ENCODE measurements at places on chromosomes 5 and 9.
A peak's percentile ranks its signal among the peaks of the same experiment; 100 is the strongest.

DNA sequence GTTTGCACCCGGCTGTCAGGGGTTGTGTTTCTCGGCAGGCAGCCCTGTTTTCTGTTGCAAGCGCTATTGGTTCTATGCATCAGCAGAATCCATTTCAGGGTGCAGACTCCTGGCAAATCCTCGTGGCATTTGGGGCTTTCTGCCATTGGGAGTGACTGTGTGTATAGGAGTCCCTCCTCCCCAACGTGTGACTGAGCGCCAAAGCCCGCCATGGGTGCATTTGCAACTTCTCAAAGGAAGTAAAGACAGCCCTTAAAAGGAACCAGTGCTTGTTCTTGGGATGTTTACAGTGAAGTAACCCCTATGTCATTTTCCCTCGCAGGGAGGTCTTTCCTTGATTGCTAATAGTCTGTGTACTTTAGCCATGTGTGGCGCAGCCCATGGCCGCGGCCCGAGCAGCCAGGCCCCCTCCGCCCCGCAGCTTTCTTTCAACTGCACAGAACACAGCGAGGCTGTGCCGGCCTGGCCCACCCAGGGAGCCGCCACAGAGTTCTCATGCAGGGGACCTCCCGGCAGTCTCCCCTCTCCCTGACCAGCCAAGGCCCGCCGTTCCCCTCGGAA is 175.6 kb downstream of the HSD17B3 start:
- DNase-seq, result no peak

- no peak for DNase-seq
Measured at GRCh38 chr9:132826131-132826530, 52.0 kb downstream of the AK8 start.

GRCh38 chr5:79484731-79485130 is 29.2 kb downstream of the HOMER1 start:
- no peak for DNase-seq

- DNase-seq, result no peak
Measured at GRCh38 chr9:76756268-76756640, 8.0 kb upstream of the PCA3 start.

DNA sequence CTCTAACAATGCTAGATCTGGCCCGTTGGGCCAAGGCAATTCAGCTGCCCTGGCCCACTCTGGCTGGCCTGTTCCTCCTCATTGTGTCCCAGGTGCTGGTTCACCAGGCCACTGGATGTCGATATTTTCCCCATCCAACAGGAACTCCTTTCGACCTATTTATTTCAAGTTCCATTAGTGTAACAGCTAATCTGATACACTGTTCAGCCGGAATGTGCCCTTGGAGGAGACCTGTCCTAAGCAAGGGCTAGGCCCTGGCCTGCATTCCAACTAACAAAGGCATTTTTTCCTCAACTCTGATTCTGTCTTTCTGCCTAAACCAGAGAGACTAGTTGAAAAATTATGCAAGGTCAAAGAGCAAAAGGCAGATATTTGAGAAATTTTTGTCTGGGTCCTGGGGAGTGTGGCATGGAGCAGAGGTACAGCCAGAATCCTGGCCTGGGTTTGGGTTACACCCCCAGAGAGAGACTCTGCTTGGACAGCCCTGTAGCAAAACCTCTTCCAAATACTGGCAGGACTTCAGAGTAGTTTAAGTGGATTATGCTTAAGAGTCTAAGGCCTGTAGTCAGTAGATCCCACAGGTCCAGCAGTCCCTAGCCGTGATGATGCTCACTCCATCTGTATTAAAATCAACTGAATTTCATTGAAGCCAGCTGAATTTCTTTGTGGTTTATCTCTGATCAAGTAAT is 36.1 kb downstream of the MARCHF11 start:
- DNase-seq, result no peak

DNA sequence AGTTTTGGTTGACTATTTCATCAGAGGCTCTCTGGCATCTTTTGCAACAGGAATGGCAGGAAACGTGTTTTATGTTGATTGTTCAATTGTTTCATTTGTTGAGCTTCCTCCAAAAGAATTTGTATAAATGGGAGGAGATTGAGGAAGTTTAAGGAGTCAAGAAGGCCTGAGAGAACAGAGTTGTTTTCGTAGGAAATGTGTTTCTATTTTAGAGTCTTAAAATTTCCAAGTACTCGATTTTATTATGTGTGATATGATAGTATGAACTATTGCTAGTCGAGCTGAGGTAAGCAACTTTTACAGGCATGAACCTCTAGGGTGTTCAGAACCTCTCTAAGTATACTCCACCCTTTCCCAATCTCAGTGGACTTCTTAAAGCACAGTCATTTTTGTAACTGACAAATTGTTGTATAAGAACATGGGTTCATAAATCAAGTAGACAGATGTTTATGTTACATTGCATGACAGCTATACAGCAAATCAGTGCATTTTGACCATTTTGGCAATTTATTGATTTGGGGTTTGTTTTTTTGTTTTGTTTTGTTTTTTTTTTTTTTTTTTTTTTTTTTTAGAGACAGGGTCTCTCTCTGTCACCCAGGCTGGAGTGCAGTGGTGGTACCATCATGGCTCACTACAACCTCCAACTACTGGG is 47.4 kb downstream of the POLK start:
- DNase-seq, result no peak

GRCh38 chr9:106796771-106797170 is 66.2 kb upstream of the ZNF462 start:
- no peak for DNase-seq

- DNase-seq, result no peak
Measured at GRCh38 chr9:22700171-22700570, 253.5 kb downstream of the DMRTA1 start.

GRCh38 chr5:137280656-137281055 is 218.5 kb downstream of the SPOCK1 start:
- DNase-seq, result no peak

GRCh38 chr5:174301848-174302625 is 256.5 kb downstream of the NSG2 start:
- DNase-seq, result no peak

GRCh38 chr5:81779125-81779915 is 28.4 kb upstream of the SSBP2 start:
- peak; percentile 41 for DNase-seq

GRCh38 chr5:57383093-57383861 is 99.3 kb downstream of the ACTBL2 start:
- DNase-seq, result no peak

DNA sequence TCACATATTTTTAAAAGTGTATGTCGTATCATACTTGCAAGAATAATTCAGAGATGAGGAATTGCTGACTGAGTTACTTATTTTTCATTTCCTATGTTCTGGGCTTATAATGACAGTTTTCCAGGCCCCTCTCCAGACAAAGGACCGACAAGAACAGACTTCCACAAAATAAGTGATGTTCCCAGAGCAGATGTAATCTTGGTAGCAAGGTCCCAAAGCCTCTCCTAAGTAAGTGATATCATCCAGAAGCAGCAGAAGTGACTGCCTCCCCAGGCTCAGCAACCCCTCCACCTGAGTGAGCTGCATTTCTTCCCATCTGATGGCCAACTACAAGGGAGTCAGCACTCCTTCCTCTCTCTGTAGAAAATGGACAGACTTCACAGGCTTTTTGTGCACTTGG is 57.1 kb downstream of the SEMA6A start:
- DNase-seq, result no peak

GRCh38 chr9:126470241-126470993 is 143.3 kb upstream of the LMX1B start:
- DNase-seq, result no peak

GRCh38 chr9:35226651-35227050 is 64.8 kb downstream of the UNC13B start:
- no peak for DNase-seq

DNA sequence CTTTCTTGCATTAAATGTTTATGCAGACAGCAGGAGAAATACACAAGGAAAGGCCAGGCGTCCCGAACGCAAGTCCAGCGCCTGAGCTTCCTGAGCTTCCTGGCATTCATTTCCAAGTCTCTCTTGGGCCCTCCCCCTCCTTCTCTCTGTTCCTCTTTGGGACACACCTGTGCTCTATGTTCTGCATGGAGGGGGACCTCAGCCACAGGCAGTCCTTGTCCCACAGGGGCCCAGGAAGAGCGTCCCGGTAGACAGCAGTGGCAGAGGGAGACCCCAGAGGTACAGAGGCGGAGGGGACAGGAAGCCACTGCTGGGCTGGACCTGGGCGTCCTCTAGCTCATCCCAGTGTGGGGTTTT is 221.3 kb downstream of the C9orf50 start:
- no peak for DNase-seq

DNA sequence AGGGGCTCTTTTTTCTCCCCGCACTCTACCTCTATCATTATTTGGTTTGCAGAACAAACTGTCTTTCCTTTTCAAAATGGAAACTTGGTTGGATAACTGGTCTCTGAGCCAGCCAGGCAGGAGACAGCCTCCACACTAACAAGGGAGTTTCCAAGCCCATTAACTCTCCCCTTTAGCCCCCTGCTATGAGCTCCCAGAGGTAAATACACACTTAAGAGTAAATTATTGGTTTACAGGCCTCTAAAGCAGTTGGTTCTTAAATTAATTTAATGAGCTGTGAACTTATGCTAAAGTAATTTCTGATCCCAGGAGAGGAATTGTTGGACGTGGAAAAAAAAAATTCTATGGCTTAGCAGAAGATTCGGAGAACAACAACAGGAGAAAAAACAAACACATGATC is 30.3 kb downstream of the EPB41L4A start:
- DNase-seq, result no peak

- DNase-seq, result no peak
Measured at GRCh38 chr9:86263876-86264275, 4.4 kb upstream of the C9orf153 start.

DNA sequence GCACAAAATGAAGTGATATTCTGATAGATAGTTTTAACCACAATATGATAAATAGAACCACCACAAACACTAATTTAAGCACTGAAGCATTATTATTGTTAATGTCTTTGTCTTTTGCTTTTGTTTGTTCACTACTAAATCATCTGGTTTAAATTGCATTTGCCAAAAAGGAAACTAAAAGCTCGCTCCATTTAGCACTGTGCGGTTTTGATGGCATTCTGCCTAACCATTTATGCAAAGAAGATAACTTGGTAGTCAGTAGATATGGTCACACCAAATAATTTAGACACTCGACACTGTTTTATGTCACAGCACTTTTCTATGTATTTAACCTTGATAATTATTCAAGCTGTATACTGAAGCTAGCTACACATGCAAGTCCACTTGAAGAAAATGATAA is 849.8 kb upstream of the CDH6 start:
- no peak for DNase-seq

DNA sequence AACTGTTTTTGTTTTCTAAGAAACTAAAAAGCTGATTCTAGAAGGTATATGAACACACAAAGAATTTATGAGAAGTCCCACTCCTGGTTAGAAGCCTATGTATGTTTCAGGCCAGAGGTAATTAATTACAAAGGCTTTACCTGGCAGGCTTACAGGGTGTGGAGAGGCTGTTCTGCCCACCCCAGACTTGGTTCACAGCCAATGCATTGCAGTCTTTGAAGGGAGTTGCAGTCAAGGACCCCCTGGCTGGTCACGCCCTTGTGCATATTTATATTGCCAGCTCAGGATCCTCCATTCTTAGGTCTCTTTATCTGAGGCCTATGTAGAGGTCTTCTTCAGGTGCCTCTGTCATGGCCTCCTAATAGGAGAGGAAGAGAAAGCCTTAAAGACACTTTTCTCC is 13.6 kb upstream of the PRSS3 start:
- DNase-seq, result no peak

- no peak for DNase-seq
Measured at GRCh38 chr5:127063257-127063913, 9.9 kb downstream of the C5orf63 start.

GRCh38 chr5:169728-170094 is 21.6 kb upstream of the LRRC14B start:
- DNase-seq, result no peak

DNA sequence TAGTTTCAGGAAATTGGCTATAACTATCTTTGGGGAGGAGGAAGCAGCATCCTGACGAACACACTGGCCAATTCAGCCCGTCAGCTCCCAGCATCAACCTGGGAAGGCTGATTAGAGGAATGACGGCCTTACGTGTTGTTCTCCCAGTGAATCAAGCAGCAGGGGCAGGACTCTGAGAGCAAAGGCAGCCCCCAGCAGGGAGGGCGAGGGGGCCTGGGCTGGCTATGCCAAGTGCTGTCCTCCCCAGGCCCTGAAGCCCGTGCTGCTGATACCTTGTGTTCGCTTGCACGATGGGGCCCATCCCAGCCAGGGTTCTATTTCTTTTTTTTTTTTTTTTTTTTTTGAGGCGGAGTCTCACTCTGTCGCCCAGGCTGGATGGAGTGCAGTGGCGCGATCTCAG is 254.1 kb downstream of the FSTL4 start:
- no peak for DNase-seq

DNA sequence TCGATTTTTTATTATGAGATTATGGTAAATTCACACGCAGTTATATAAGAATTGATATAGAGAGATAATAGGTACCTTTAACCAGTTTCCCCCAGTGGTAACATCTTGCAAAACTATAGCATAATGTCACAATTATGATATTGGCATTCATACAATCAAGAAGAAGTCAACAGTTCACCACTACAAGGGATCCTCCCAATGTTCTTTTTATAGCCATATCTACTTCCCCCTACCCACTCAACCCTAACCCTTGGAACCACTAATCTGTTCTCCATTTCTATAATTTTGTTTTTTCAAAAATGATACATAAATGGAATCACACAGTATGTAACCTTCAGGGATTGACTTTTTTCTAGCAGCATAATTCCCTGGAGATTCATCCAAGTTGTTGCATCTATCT is 9.8 kb downstream of the ACTL7B start:
- no peak for DNase-seq

- no peak for DNase-seq
Measured at GRCh38 chr5:172769342-172769615, 1.7 kb downstream of the DUSP1 start.

GRCh38 chr5:59600998-59601397 is 292.5 kb downstream of the PDE4D start:
- DNase-seq, result no peak

DNA sequence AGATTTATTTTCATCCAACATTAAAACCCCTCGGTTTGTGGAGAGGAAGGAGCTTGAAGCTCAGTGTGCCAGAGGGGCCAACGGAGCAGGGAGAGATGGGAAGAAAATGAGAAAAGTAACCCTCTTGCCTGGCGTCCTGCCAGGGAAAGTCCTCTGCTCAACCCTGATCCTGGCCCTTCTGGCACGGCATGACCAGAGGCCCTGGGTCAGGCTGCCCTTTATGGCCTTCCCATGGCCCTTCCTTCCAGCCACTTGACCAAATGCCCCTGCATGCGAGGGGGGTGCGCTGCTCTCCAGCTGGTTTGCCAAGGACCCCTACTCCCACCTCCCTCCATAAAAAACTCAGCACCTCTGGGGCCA is 43.8 kb downstream of the SPRY4 start:
- DNase-seq, result no peak

GRCh38 chr9:111969061-111969460 is 72.4 kb downstream of the UGCG start:
- DNase-seq, result no peak

DNA sequence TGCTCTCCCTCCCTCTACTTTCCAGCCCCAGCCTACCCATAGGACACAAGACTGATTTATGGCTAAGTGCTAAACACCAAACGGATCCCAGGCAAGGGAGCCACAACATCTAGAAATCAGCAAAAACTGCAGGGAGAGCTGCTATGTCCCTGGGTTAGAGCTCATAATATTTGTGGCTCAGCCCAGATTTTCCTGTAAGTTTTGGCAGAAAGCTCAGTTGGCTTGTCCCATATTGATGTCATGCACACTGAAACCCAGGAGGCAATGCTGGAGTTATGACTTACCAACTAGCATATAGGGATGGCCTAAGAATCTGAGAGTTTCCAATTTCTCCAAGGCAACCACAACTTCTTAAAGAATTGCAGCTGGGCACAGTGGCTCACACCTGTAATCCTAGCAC is 44.7 kb upstream of the MYOT start:
- no peak for DNase-seq

GRCh38 chr9:112863746-112864145 is 26.9 kb downstream of the SLC46A2 start:
- no peak for DNase-seq

All from GM06990 (cell line).